MCF 10A (cell line): ENCODE measurements at places on chromosomes 2 and 18. TPM values are rescaled to one million over a fixed set of nuclear protein-coding genes. Genes with fewer than 3 reads are reported as not detected.

GRCh38 chr18:79339094-79339908, 56.4 kb upstream of the NFATC1 start:
- H3K4me1 ChIP-seq, result no peaks in the 10 kb centered on the region
- no peak overlapping the region for H3K4me3 ChIP-seq

MERTK gene
- 0.19 and 0.49 TPM in 2 replicates for total RNA-seq

GRCh38 chr18:45997700-45998151, 30.6 kb upstream of the EPG5 start:
- no peak overlapping the region for H3K4me3 ChIP-seq
- DNase-seq, result no peak
- H3K27ac ChIP-seq, result no peak overlapping the region
- peaks cover 26% of the 10 kb centered on the region for H3K36me3 ChIP-seq
- peaks cover 10% of the 10 kb centered on the region for H3K4me1 ChIP-seq
- no peaks in the 10 kb centered on the region for H3K27me3 ChIP-seq

HOXD10 gene
- not detected in 2 replicates for total RNA-seq

TFPI gene
- 67.4 and 71.1 TPM in 2 replicates for total RNA-seq

EML4 gene
- total RNA-seq, result 31.2 and 34.5 TPM in 2 replicates

IL36G gene
- not detected in 2 replicates for total RNA-seq

- no peak overlapping the region for H3K4me3 ChIP-seq
- peaks cover 7% of the 10 kb centered on the region for H3K36me3 ChIP-seq
- peaks cover 67% of the 10 kb centered on the region for H3K4me1 ChIP-seq
- peak; percentile 83 for DNase-seq
Measured at GRCh38 chr2:98915751-98916358, 20.2 kb downstream of the CRACDL start.

TRIM43 gene
- total RNA-seq, result not detected in 2 replicates

DNA sequence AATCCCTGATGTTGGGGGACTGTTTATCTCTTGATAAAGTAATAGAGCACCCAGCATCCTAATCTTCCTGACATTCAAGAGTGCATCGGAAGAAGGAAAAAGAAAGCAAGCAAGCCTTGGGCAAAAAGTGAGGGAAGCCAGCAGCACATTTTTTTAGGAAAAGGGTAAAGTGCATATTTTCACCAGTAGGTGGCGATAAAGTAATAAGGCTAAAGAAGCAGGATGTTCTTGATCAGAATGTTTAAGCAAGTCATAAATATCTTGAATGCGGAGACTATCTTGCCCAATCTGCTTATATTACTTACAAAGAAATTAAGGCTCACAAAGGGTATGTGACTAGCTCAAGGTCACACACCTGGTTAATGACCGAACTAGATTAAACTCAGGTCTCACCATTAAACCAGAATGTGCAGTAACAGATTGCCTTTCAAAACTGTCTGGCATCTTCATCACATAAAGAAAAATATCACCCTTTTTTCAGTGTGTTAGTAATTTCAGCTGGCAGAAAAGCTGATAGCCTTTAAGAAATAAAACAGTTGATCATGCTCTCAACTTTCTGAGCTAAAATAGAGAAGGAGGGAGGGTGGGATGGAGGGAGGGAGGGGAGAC, 83.8 kb downstream of the VIT start:
- H3K4me3 ChIP-seq, result peak overlapping the region; percentile 24
- peak; percentile 66 for DNase-seq
- no peak overlapping the region for H3K27ac ChIP-seq
- H3K4me1 ChIP-seq, result no peaks in the 10 kb centered on the region
- no peaks in the 10 kb centered on the region for H3K36me3 ChIP-seq
- H3K27me3 ChIP-seq, result peaks cover 23% of the 10 kb centered on the region

DNA sequence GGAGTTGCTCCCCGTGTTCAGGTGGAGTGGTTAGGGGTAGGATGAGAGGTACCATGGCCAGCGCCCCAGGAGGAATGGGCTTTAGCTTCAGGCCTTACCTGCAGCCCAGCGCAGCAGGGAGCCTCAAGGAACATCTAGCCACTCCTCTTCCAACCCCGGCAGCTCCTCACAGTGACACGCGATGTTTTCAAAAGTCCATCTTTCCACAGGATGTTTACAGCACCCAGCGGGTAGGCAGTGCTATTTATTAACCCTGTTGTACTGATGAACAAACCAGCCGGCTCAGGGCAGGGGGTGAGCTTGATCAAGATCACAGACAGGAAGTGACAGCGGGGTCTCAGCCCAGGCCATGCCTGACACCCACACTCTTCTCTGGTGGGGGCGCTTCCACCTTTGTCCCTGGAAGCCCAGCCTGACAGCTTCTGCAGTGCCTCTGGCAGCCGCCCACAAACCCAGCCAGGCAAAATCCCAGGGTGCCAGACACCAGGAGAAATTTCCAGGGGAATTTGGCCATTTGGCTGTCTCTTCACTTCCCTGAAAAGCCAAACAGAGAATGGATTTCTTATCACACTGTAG, 18.4 kb upstream of the PRLH start:
- peaks cover 7% of the 10 kb centered on the region for H3K36me3 ChIP-seq
- H3K4me1 ChIP-seq, result no peaks in the 10 kb centered on the region
- no peak for DNase-seq

DNA sequence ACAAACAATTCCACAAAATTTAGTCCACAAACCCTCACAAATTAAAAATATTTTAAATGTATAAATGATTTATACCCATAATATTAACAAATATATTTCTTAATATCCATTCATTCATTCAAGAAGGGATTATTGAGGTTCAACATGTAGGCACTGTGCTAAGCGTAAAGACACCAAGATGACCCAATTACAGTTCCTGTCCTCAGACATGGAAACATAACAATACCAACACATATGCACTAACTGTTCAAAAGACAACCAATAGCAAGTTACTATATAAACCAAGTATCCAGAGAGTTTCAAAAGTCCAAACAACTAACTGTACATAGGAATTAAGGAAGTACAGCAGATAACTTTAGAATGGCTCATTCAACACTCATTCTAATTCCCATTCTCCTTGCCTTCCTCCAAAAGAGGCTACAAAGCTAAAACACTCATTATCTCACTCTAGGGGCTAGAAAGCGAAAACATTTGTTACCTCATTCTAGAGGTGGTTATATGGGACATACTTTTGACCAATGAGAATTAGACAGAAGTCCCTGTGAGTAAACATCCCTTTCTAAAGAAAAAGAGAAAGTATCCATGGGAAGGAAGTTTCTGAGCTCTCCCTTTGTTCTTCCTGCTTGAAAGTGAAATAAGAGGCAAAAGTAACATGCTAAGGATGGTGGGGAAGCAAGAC, 292.4 kb downstream of the ZEB2 start:
- peaks cover 9% of the 10 kb centered on the region for H3K4me1 ChIP-seq
- H3K27ac ChIP-seq, result no peak overlapping the region
- no peaks in the 10 kb centered on the region for H3K36me3 ChIP-seq
- no peak for DNase-seq

DNA sequence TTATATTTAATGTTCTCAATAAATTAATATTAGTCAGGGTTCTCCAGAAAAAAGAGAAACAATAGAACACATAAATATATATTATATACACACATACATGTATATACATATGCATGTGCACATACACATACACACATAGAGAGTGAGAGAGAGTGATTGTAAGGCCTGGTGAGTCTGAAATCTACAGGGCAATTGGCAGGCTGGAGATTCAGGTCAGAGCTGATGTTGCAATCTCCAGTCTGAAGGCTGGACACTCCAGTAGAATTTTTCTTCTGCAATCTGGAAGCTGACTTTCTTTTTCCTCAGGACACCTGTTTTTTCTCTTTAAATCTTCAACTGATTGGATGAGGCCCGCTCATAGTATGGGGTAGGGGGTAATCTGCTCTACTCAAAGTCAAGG, 3.2 kb downstream of the TMEM182 start:
- H3K27me3 ChIP-seq, result no peaks in the 10 kb centered on the region
- H3K27ac ChIP-seq, result no peak overlapping the region
- no peak overlapping the region for H3K4me3 ChIP-seq
- no peaks in the 10 kb centered on the region for H3K4me1 ChIP-seq
- peaks cover 6% of the 10 kb centered on the region for H3K36me3 ChIP-seq

PLEK gene
- not detected in 2 replicates for total RNA-seq

DNA sequence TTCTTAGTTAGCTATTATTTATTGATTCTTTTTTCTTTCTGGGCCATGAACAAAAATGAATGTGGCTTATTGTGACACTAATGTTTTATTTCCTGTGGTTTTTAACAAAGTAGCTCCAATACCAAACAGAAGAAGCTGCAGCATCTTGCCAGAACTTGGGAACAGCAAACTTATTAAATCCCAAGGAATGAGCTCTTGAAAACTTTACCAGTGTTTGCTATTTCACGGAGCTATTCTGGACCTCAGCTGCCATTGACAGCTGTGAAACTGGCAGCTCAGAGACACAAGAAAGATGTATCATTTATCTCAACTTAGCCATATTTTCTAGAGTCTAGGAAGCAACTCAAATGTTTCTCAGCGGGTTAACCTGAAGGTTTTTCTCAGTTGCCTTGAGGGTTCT, 91.0 kb upstream of the NEUROD1 start:
- H3K27me3 ChIP-seq, result no peaks in the 10 kb centered on the region
- H3K36me3 ChIP-seq, result no peaks in the 10 kb centered on the region
- DNase-seq, result no peak
- peaks cover 19% of the 10 kb centered on the region for H3K4me1 ChIP-seq
- H3K27ac ChIP-seq, result no peak overlapping the region

UGT1A3 gene
- not detected in 2 replicates for total RNA-seq
